ENCODE measurements at places on chromosomes 11 and 22.

GRCh38 chr22:24996420-24996952 lies 44.0 kb downstream of the KIAA1671 start:
- peak; percentile 91 for DNase-seq

DNA sequence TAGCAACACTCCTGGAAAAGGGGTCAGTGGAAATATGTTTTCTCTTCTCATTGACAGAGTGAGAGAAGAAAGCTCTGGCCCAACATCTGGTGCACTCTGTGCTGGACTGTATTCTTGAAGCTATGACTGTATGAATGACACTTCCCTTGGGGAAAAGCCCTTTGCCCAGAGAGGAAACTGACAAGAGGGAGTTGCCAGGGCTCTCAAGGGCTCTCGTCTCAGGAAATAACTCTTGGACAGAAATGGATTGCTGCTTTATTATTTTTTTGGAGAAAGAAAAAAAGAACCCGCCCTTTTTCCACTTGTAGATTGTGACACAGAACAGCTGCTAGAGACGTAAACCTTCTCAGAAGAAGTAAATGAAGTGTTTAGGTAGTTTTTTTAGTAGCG lies 11.4 kb downstream of the ETS1 start:
- DNase-seq, result no peak

DNA sequence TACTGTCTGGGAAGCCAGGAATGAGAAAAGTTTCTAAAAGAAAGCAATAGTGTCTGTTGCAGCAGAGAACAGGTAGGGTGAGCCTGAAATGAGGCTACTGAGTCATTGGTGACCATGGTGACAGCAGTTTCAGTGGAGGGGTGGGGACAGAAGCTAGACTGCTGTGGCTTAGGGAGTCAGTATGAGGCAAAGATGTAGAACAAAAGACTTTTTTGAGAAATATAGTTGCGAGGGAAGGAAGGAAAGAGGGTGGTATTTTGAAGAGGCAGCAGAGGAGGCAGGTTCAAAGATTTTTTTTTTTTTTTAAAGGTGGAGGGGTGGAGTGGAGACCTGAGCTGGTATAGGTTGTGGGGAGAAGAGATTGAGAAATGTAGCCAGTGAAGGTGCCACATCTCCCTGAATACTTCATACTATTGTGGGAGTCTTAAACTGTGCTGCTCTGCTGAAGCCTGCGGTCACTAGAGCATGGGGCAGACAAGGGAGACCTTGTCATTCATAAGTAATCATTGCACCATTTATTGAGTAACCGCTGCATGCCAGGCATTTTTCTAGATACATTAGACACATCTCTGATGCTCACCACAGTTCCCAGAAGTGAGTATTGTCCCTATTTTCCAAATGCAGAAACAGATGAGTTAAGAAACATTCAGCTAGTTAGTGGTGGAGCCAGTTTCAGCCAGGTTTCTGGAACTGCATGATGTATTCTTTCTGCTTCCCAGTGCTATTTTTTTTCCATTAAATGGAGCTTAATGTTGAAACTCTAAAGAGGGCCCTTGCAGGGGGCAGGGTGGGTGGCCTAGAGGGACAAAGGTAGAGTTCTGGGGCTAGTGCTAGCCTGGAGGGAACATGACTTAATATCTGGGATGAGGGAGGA lies 49.9 kb downstream of the STIM1 start:
- no peak for DNase-seq

- DNase-seq, result peak; percentile 29
Observed at GRCh38 chr11:13384908-13385640, 77.9 kb downstream of the BTBD10 start.

DNA sequence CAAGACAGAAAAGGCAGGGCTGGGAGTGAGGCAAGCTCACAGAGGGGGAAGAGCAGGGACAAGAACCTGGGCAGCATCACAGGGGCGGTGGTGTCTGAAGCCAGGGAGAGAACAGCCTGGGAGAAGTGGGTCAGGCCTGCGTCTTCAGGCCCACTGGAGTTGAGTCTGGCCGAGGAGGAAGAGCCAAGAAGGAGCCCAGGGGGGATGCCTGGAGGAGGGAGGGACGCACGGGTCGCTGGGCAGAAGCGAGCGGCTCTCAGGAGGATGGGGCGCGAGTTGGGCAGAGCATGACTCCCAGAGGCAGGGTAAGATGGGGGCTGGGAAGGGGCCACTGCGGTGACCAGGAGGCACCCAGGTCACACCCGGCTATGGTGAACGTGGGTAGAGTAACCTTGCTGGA lies 18.5 kb downstream of the LRFN4 start:
- no peak for DNase-seq

DNA sequence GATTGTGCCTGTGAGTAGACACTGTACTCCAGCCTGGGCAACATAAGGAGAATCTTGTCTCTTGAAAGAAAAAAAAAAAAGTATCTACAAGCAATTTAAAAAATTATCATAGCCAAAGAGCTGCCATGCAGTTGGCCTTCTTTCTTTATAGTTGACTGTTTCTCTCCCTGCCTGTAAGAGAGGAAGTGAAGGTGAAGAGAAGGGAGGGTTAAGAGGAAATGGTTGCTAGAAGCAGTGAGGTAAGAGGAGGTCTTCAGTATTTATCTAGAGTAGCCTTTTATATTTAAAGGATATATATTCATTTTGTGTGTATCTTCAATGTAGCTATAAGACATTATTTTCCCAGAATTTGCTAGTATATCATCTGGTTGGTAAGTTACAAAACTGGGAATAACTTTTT lies 217.9 kb downstream of the TMEM135 start:
- DNase-seq, result no peak

- DNase-seq, result no peak
Observed at GRCh38 chr22:25765016-25765367, 23.0 kb downstream of the MYO18B start.

DNA sequence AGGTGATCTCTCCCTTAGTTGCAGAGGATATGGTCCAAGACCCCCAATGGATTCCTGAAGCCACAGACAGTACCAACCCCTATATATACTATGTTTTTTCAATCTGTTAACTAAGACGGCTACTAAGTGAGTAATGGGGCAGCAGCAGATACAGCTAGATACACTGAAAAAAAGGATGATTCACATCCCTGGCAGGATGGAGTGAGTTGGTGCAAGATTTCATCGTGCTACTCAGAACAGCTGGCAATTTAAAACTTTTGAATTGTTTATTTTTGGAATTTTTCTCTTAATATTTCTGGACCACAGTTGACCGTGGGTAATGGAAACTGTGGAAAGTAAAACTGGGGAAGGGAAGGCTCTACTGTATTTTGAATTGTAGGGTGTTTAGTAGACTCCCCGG lies 17.0 kb upstream of the TMEM218 start:
- DNase-seq, result no peak

- no peak for DNase-seq
Observed at GRCh38 chr11:36034551-36035331, 90.9 kb downstream of the LDLRAD3 start.

- no peak for DNase-seq
Observed at GRCh38 chr11:119153049-119153818, 4.4 kb downstream of the ABCG4 start.

GRCh38 chr22:41564563-41564962 lies 3.8 kb downstream of the CSDC2 start:
- DNase-seq, result no peak

DNA sequence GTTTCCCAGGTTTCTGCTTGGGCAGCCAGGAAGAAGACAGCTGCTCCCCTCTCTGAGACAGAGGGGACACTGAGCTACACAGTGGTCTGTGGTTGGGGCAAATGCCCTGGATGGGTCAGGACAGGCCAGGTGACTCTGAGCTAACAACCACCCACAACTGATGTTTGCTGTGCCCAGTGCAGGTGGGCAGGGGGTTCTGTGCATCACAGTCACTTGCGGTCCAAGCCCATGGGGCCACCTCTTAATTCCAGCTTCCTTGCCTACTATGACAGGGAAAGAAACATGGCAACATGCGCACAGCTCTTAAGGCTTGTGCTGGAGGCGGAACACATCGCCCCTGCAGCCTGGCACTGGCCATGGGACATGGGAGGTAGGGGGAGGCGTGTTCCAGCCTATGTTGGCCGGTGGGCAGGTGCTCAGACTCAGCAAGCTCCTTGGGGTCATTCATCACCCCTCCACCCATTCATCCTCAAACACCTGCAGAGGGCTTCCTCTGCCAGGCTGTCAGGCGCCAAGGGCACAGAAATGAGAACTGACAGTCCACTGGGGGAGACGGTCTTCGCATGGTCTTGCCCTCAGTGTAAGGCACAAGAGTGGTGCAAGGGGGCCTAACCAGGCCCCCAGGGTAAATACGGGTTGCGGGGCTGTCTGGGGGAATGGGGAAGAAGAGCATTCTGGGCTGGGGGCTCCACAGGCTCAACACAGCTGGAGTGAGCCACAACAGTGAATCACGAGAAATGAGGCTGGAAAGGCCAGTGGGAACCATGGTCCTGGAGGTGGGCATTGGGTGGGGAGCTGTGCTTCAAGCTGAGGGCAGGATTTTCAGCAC lies 55.6 kb downstream of the ARFGAP3 start:
- DNase-seq, result no peak

DNA sequence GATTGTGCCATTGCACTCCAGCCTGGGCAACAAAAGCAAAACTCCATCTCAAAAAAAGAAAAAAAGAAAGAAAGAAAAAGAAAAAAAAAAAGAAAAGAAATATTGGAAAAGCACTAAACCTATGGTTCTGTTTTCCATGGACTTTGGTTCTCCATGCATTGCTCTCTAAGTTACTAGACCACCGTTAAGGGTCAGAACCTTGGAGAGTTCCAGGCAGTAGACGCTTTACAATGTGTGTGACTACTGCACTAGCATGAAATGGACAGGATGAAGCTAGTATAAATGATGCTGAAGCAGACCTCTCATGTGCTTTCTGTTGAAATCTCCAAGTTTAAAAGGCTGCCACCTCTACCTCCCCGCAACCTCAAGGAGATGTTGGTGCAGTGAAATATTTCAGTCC lies 63.5 kb downstream of the SIK2 start:
- DNase-seq, result no peak

GRCh38 chr11:79436919-79437277 lies 3.9 kb downstream of the TENM4 start:
- no peak for DNase-seq

DNA sequence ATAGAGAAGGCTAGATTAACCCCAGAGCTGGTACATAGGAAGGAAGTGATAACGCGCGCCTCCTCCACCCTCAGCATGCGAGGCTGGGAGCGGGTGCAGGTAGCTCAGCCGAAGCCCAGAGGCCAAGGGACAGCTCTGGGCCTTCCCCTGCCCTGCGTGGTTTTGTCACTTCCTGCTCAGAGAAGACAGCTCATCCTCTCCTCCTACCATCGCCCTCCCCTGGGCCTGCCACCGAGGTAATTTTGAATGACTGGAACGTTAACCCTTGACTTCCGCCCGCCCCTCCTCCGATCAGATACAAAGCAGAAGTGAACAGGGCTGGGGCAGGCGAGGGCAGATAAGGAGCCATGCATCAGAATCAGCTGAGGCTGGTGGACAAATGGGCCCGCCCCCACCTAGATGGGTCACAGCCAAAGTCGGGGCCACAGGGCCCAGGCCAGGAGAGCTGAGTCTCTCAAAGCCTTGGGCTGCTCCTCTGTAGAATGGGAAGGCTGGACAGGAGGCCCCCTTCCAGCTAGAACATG lies 1.6 kb downstream of the RAC2 start:
- peak; percentile 63 for DNase-seq

GRCh38 chr11:12241971-12242672 lies 131.7 kb downstream of the MICAL2 start:
- no peak for DNase-seq

- DNase-seq, result no peak
Observed at GRCh38 chr22:38030311-38031133, 26.7 kb upstream of the PICK1 start.

DNA sequence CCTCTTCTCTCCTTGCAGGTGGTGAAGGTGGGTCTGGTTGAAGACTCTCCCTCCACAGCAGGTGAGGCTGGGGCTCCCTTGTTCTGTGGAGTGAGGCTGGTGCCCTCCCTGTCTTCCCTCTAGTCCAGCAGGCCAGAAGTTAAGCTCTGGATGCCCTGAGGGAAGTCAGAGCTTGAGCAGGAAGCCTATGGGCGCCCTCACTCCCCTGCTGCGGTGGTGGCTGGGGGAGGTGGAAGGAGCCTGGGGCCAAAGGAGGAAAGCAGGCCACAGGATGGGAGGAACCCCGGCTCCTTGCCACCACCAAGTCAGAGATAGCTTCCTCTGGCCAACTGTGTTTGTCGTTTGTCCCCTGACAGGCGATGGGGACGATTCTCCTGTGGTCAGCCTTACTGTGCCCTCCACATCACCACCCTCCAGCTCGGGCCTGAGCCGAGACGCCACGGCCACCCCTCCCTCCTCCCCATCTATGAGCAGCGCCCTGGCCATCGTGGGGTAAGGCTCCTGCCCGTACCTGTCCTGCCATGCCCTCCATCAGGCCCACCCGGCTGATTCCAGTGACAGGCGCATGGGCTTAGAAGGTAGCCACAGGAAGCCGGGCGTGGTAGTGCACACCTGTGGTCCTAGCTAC lies 29.5 kb upstream of the RAB1B start:
- no peak for DNase-seq

- DNase-seq, result no peak
Observed at GRCh38 chr22:26548984-26549383, 36.7 kb upstream of the TFIP11 start.

DNA sequence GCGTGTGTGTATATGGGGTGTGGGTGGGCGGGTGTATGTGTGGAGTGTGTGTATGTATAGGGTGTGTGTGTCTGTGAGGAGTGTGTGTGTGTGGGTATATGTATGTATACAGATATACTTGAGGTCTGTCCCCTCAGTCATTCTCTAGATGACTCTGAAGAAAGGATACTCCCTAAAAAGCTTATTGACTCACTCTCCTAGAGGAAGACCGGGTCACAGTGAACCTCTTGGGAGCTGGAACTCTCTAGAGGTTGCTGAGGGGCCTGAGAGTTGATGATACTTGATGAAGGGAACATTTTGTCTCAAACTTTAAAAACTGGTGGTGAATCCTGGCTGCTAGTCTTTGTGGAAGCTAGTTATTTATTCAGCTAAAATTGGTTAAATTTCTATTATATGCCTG lies 15.1 kb downstream of the STX3 start:
- no peak for DNase-seq

DNA sequence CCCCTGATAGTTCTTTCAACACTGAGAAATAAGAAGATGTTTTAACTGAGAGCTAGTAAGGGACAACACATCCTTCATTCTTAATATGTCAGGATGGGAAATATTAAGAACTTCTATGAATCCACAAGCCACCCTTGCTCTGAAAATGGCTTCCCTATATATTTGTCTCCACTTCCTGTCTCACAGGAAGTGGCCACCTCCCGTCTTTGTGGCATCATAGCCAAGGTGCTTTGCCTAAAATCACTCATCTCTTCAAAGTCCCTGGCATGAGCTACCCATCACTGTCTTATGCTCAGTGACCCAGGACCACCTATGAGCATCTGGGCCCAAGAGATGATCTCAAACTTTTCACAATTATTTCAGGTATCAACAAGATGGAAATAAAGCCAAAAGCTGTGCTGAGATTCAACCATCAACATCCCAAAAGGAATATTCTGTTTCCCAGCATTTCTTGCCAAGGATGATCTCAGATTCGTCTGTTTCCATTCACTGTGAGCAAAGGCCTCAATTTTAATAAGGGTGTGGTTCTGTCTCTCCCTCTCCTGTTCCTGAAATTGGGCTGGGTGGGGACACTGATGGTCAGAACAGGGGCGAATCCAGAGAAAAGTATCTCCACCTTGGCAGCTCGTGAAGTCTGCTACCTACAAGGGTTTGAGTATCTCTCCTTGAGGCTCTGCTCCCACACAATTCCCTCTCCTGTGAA lies 493.9 kb downstream of the MN1 start:
- no peak for DNase-seq
